ENCODE measurements at places on chromosomes 16 and 17. TPM values are rescaled to one million over a fixed set of nuclear protein-coding genes. Genes with fewer than 3 reads are reported as not detected.

C16orf74 gene
- polyA plus RNA-seq = 12.1 TPM

MRC2 gene
- 36.5 TPM for polyA plus RNA-seq

RBBP6 gene
- polyA plus RNA-seq = 13.9 TPM

DNA sequence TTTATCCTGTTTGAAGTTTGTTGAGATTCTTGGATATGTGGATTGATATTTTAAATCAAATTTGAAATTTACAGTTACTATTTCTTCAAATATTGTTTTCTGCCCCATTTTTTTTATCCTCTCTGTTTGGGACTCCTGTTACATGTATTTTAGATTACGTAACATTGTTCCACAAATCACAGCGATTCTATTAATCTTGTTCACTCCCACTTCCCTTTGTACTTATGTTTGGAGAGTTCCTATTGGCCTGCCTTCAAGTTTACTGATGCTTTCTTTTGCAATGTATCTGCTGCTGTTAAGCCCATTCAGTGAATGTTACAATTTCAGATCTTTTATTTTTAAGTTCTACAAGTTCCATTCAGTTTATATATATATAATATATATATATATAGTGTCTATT, 288.3 kb upstream of the TNRC6C start:
- DNase-seq = no peak

GRCh38 chr16:66677179-66677578, 19.4 kb downstream of the CMTM4 start:
- DNase-seq = no peak

All from endothelial cell of umbilical vein (primary cell).